Stimulated activated CD4-positive, alpha-beta T cell treated with anti-CD3 and anti-CD28 coated beads, Interleukin-12 subunit alpha, Interleukin-12 subunit beta, amount 100 ng/mL, for 4 hours (primary cell): ENCODE measurements at places on chromosomes 11 and 22.

GRCh38 chr11:130638033-130638432 lies 189.6 kb downstream of the ADAMTS15 start:
- DNase-seq, result no peak

GRCh38 chr11:78706551-78706950 lies 131.9 kb upstream of the NARS2 start:
- DNase-seq, result no peak

- DNase-seq, result no peak
Measured at GRCh38 chr11:93738647-93739081, 2.6 kb downstream of the TAF1D start.

- DNase-seq, result no peak
Measured at GRCh38 chr22:46363611-46364321, 28.3 kb downstream of the TRMU start.

DNA sequence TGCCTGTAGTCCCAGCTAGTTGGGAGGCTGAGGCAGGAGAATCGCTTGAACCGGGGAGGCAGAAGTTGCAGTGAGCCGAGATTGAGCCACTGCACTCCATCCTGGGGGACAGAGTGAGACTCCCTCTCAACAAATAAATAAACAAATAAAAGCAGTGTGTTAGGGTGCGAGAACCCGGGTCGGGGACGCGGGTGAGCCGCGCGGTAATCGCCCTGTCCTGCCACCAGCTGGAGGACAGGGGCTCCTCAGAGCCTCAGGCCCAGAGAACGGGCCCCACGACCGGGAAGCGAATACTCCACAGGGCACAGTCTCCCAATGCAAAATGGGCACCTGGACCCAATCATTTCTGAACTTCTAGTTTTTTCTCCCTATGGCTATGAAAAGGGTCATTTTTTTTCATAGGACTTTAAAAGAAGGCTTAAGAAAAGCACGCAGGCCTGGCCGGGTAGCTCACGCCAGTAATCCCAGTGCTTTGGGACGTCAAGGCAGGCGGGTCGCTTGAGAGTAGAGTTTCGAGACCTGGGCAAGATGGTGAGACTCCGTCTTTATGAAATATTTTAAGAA lies 744 bp upstream of the MCM5 start:
- DNase-seq, result peak; percentile 12

GRCh38 chr22:29713156-29713727 lies 6.6 kb upstream of the CABP7 start:
- no peak for DNase-seq

DNA sequence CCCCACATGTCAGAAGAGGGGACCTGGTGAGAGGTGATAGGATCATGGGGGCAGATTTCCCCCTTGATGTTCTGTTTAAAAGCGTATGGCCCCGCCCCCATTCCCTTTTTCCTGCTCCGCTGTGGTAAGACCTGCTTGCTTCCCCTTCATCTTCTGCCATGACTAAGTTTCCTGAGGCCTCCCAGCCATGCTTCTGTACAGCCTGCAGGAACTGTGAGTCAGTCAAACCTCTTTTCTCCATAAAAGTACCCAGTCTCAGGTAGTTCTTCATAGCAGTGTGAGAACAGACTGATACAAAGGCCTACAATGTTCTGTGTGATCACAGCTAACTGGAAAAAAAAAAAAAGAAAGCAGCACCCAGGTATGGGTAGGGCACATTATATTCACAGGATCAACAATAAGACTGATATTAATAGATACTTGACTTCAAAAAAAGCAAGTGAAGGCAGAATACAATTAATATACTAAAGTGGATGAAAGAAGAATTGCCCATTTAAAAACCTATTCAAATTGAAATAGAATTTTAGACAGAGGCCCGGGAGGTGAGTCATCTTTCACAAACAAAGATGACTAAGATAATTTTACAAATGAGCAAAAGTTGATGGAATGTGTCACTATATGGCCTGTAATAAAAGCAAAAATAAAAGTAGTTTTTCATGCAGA lies 1.7 kb upstream of the OR52K1 start:
- no peak for DNase-seq

- DNase-seq, result no peak
Measured at GRCh38 chr11:7759010-7759409, 37.7 kb downstream of the OR5P2 start.

DNA sequence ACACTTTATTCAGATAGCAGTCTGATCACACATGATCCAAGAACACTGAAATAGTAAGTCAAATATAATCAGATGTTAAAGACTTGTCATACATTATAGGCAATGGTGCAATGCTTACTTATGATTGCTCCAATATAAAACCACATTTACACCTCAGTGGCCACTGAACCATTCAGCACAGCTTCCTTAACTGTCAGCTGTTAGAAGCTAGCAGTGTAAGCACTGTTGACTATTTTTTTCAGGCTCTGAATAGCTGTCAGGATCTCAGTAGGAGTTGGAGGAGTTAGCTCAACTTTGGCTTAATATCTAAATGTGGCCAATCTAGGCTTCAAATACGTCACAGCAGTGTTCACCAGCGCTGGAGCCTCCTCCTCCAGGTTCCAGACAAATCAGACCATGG lies 36.6 kb downstream of the METTL15 start:
- no peak for DNase-seq
